ENCODE measurements at places on chromosomes 16 and 17. TPM values are rescaled to one million over a fixed set of nuclear protein-coding genes. Genes with fewer than 3 reads are reported as not detected.
A peak's percentile ranks its signal among the peaks of the same experiment; 100 is the strongest.

Gene SLC43A2
- 8.9 TPM for total RNA-seq

- DNase-seq, result no peak
These were observed at the start of gene PIK3R6 for GRCh38 chr17:8867361-8867981. PIK3R6 (minus strand) TSS chr17:8867674; CDS start chr17:8849794, 17,880 bp downstream.

DNA sequence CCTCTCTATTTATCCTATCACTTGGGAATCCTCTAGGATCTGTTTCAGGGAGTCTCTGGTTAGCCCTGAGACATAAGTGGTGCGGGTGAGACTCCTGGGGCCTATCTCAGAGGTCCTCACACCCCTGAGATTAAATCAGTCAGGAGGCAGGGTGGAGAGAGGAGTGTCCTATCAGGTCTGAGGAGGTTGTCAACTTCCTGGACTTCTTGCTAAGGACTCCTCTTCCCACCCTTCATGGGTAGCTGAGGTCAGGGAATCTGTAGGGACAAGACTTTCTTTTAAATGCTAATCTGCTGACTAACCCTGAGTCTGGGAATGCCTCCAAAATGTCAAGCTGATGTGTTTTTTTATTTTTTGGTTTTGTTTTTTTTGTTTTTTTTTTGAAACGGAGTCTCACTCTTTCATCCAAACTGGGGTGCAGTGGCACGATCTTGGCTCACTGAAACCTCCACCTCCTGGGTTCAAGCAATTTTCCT lies 6.6 kb upstream of the ARMC5 start:
- DNase-seq, result peak; percentile 94

GRCh38 chr16:48526958-48527331 lies 83.0 kb downstream of the N4BP1 start:
- DNase-seq, result no peak

DNA sequence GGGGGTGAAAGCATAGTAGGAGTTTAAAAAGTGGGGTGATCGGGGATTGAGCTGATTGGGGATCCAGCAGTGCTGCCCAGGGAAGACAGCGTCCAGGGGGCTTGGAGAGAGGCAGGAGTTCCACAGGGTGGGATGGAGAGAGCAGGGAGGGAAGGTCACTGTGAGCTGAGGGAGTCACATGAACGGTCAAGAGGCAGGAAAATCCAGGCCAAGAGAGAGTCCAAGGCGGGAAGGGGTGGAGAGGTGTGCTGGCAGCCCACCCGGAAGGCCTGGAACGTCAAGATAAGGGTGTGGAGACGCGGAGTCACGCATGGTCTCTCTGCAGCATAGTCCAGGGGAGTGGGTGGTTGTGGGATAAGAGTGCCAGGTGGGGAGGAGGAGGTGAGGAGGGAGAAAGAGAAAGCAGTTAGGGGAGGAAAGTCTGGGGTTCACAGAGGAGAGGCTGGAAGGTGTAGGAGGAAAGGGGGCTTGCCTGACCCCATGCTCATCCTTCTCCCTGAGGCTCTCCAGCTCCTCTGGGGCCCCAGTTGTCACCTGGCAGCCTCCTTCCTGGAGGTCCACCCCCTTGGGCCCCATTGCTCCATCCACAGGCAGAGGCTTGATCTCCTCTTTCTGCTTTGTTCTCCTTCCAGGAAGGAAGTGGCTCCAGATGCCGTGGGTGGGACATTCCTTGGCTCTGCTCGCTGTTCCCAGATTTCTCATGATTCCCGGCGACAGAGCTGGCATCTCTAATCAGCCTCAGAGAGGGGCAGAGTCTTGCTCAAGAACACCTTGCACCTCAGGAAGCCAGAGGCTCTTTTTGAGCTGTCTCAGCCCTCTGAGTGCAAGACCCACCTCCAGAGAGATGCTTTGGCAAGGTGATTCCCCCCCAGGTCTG lies 28.7 kb downstream of the CCR7 start:
- no peak for DNase-seq

Gene VMP1
- total RNA-seq, result 137 TPM

Gene CCL7
- not detected for total RNA-seq

GRCh38 chr17:17851103-17852002 lies 14.6 kb upstream of the SREBF1 start:
- DNase-seq, result no peak

GRCh38 chr16:83037884-83038283 lies 411.1 kb downstream of the CDH13 start:
- no peak for DNase-seq

DNA sequence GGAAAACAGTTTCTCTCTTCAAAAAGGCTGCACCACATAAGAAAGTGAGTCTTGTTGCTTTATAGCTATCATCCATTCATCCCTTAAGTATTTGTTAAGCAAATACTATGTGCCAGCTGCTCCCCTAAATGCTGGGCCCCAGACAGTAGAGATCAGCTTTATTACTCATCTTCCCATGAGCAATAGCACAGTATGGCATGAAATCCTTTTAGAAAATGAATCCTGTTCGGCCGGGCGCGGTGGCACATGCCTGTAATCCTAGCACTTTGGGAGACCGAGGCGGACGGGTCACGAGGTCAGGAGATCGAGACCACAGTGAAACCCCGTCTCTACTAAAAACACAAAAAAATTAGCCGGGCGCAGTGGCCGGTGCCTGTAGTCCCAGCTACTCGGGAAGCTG lies 99.5 kb downstream of the MYO1D start:
- peak; percentile 66 for DNase-seq

DNA sequence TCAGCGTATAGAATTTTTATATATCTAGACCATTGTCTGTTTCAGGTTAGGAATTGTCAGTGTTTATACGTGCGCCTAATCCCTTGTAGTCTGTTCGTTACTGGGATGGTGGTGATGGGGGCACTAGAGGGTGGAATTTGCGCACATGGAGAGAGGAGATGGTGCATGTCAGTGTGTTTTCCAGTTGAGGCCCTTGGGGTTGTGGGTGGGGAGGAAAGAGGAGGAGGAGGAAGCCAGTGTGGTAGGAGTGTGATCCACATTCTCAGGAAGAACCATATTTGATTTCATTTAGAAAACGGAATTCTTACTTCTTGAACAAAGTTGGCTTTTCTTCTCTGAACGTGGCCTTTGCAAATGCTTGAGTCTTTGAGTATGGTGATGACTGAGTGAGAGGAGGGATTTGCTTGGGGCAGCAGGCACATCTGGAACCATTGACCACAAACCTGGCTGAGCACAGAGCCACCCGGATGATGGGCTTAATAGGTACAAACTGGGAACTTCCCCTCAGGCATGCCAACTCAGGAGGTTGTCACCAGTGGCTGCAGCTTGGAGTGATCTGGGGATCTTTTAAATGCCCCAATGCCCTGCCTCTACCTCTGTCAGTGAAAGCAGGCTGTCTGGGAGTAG lies 98.9 kb downstream of the PRKCB start:
- no peak for DNase-seq

GRCh38 chr17:80349151-80349651 lies 65.8 kb upstream of the ENDOV start:
- no peak for DNase-seq

- no peak for DNase-seq
These were observed 85.6 kb downstream of the MSI2 start for GRCh38 chr17:57341611-57342540.

- DNase-seq, result no peak
These were observed 1.2 kb downstream of the SREBF1 start for GRCh38 chr17:17835415-17836249.

DNA sequence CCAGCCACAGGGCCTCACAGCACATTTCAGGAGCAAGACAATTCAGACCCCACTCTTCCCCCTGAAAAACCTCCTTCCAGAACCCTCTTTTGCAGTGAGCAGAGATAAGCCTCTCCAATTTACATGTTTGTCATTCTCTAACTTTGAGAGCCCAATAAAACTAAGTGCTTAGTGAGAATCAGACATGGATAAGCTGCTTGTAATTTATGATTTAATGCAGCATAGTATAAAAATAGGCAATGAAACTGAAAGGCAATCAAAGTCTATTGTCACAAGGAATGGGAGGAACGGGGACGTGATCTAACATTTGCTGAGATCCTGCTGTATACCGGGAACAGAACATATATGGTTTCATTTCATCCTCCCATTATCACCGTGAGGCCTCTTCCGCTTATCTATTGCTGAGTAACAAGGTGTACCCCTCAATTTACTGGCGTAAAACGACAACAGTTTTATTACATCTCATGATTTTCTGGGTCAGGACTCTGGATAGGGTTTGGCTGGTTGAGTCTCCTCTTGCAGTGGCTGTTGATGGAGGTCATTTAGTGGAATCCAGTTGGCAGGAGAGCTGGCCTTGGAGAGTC lies 597.4 kb downstream of the MAF start:
- DNase-seq, result no peak

DNA sequence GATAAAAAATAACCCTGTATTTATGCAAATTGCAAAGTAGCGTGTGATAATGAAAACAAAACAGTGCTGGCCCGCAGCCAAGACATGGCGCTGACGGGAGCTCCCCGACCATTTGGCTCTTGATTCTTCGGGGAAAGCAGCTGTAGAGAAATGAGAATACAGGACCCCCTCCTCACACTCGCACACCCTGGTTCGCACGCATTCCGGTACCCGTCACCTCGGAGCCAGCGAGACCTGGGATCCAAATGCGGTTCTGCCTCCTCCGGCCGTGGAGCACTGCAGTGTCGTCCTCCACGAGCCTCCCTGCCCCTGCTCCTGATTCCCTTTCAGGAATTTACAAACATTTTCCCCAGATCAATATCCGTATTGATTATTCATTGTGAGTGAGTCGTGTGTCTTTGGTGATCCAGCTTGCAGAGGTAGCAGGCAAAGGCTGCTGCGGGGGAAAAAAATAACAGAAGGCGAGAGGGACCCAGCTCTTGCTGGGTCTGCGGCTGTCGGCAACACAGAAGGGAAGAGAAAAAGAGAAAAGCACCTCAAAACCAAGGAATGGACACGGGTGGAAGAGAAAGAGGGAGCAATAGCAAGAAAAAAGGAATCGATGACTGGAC lies 184.1 kb upstream of the ZFHX3 start:
- no peak for DNase-seq

Gene CEP131
- 11.1 TPM for total RNA-seq

Gene GOT2
- 131 TPM for total RNA-seq

GRCh38 chr17:2710071-2710802 lies 1.3 kb downstream of the CLUH start:
- DNase-seq, result no peak

DNA sequence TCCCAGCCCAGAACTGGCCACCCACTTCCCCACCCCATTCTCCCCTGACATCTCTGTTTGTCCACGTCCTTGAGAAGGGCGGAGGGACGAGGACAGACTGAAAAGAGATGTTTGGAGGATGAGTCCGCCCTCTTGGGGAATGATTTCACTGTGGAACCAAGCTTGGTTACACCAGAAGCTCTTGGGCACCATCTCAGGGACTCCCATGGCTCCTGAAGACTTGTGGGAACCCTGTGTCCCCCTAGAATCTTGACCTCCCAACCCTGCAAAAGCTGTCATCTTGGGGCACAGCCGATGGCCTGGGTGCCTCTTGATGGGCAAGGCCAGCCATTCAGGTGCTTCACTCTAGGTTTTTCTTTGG lies 25.9 kb upstream of the LITAF start:
- no peak for DNase-seq

Gene CFAP97D1
- not detected for total RNA-seq

Gene NECAB2
- not detected for total RNA-seq

Gene KRTAP17-1
- total RNA-seq, result not detected

DNA sequence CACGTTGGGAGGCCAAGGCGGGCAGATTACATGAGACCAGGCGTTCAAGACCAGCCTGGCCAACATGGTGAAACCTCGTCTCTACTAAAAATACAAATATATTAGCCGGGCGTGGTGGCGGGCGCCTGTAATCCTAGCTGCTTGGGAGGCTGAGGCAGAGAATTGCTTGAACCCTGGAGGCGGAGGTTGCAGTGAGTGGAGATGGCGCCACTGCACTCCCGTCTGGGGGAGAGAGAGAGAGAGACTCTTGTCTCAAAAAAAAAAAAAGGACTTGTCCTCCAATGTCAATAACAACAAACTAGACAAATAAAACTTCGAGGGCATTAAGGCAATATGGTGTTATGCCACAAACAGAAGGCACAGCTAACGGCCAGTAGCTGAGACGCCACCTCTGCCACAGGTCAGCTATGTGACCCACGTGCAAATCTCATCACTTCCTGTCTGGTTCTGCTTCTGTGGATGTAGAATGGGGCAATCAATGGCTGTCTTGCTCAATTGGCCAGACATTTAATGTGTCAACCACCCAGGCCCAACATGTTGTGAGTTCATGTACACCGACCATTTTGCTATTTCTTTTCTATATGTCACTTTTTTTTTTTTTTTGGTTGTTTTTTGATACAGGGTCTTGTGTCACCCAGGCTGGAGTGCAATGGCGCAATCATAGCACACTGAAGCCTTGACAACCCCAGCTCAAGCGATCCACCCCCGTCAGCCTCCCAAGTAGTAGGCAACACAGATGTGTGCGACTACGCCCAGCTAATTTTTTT lies 834 bp upstream of the TXNDC11 start:
- DNase-seq, result peak; percentile 25

GRCh38 chr16:14238756-14239155 lies 167.6 kb downstream of the MRTFB start:
- no peak for DNase-seq

GRCh38 chr16:5166486-5166885 lies 68.9 kb upstream of the EEF2KMT start:
- no peak for DNase-seq

Gene SLC13A2
- total RNA-seq, result not detected

Gene TP53TG3F
- total RNA-seq, result not detected

GRCh38 chr17:50550661-50551432 lies 3.9 kb downstream of the SPATA20 start:
- peak; percentile 70 for DNase-seq

DNA sequence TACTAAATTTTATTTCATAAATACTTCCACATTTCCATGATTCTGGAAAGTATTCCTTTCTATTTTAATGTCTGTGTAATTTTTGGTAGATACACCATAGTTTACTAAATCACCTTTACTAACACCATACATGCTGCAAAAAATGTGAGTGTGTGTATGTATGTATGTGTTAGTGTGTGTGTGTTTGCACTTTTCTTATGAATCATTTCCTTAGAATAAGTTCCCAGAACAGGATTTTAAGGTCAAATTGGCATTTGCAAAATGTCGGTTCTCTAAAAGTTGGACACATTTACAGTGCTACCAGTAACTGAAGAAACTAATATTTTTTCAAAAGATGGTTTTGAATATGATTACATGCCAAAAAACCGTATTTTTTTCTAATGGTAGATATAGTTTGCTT lies 137.1 kb downstream of the CYB561 start:
- peak; percentile 17 for DNase-seq

Gene TAT
- not detected for total RNA-seq

Gene TOP3A
- total RNA-seq, result 26.4 TPM

DNA sequence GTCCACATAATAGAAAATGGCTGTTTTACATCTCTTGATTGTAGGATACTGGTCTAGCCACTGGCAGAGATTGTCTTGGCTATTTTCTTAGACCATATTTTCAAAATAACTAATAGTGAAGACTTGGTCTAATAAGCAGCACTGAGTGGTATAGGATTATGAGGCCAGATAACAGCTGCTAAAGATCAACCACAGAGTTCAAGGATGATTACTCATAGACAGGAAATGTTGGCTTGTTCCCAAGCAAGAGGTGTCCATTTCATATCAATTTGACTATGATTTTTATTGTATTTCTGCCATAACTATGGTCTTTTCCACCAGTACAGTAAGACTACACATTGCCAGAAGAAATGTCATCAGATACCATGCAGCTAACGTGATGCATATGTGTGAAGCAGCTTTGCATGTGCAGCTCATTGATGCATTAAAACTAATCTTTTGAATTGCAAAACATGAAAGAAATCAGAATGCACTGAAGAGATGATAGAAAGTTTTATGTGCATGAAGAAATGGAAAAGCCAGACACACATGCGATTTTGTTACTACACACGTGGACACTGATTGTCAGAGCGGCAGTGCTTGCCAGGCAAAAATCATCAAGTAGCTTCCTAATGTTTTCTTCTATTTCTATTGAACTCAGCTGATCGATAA lies 693.3 kb downstream of the CDH11 start:
- peak; percentile 55 for DNase-seq

- DNase-seq, result no peak
These were observed 7.9 kb downstream of the KATNB1 start for GRCh38 chr16:57743458-57743857.

Gene MLKL
- total RNA-seq, result 11.0 TPM
